Suppressor macrophage treated with lipopolysaccharide for 4 hours (primary cell): ENCODE measurements at places on chromosomes 7 and 10.

GRCh38 chr7:79452032-79452494 is 1.4 kb downstream of the MAGI2 start:
- DNase-seq = peak; percentile 78

GRCh38 chr7:30312178-30312577 is 27.8 kb downstream of the ZNRF2 start:
- no peak for DNase-seq

DNA sequence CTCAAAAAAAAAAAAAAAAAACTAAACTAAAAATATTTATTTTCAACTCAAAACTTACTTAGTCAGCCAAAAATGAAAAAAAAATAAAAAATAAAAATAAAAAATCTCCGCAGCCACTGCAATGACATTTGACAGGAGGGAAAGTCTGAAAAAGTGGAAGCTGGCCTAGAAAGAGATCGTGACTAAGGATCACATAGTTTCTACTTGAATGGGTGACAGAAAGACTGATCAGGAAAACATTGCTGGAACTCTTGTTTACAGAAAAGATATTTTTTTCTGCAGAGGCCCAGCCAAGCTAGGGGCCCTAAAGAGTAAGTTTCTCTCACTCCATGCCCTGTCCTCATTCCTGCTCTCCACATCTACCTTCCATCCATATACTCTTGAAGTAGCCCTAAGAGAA is 92.8 kb upstream of the KCND2 start:
- no peak for DNase-seq

DNA sequence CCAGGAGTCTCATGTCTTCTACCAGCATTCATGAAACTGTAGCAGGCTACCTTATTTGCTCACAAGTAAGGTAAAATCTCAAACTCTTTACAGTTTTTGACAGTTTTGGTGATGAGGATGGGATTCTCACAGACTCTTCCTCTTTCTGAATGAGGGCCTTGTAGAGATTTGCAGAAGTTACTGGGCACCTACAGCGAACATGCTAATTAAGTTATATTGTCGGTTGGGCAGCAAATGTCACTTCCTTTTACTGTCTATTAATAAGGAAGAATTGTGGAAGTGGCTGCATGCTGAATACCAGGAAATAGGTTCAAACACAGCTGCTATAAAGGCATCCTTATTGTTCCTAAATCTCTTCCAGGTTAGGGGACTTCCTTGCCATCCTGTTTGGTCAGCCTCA is 189.6 kb downstream of the DNAJC1 start:
- DNase-seq = peak; percentile 36

DNA sequence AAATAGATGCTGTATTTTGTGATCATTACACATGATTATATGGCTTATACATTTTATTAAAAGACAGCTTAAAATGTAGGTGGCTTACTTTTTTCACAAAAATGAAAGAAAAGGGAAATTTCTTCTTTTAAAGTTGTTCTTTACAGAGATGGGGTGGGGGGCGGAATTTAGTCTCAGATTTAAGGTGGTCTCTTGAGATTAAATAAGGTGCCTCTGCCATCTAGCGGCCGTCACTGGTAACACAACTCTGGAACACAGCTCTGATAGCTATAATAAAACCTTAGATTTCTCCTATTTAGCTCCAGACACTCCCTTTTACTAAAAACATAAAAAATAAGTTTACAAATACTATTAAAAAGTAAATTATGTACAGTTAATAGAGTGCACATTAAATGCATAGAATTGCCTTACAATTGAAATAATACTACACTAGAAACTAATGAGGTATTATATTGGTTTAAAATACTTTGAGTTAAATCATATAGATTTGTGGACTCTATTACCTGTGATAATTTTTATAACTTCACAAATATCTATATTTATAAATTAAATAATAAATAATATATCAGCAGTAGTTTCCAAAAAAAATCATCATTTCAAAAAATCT is 210.9 kb downstream of the DGKB start:
- peak; percentile 42 for DNase-seq
